ENCODE measurements at places on chromosomes 4 and X. TPM values are rescaled to one million over a fixed set of nuclear protein-coding genes. Genes with fewer than 3 reads are reported as not detected.

Gene SPIN3
- 24.2 TPM for total RNA-seq

Gene HGFAC
- total RNA-seq = not detected

Gene KLHL2
- 27.9 TPM for total RNA-seq

DNA sequence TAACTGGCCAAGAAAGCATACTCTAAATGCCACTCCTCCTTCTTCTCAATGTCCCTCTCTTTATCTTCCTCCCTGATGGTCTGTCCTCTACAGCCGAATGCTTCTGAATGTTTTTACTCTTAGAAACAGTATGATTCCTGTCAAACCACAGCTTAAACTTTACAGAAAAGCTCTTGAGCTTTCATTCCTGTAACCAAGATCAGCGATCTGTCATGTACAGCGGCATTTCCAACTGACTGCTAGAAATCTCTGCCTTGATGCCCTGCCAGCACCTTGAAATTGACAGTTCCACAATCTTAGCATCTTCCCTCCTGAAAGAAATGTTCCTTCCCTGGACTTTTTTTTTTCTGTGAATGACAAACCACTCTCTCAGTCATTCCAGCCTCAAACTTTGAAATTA, 11.5 kb upstream of the GATB start:
- no peak overlapping the region for H3K4me3 ChIP-seq
- no peaks in the 10 kb centered on the region for H3K27me3 ChIP-seq
- no peak for DNase-seq
- no peaks in the 10 kb centered on the region for H3K36me3 ChIP-seq
- H3K4me1 ChIP-seq = no peaks in the 10 kb centered on the region
- H3K27ac ChIP-seq = no peak overlapping the region

- no peak for DNase-seq
- peaks cover 3% of the 10 kb centered on the region for H3K27me3 ChIP-seq
- H3K36me3 ChIP-seq = no peaks in the 10 kb centered on the region
Observed at GRCh38 chr4:36709991-36710390, 428.6 kb downstream of the DTHD1 start.

- no peak overlapping the region for H3K4me3 ChIP-seq
- DNase-seq = no peak
- no peaks in the 10 kb centered on the region for H3K27me3 ChIP-seq
- H3K27ac ChIP-seq = no peak overlapping the region
Observed at GRCh38 chrX:13376857-13377549, 57.1 kb upstream of the ATXN3L start.

DNA sequence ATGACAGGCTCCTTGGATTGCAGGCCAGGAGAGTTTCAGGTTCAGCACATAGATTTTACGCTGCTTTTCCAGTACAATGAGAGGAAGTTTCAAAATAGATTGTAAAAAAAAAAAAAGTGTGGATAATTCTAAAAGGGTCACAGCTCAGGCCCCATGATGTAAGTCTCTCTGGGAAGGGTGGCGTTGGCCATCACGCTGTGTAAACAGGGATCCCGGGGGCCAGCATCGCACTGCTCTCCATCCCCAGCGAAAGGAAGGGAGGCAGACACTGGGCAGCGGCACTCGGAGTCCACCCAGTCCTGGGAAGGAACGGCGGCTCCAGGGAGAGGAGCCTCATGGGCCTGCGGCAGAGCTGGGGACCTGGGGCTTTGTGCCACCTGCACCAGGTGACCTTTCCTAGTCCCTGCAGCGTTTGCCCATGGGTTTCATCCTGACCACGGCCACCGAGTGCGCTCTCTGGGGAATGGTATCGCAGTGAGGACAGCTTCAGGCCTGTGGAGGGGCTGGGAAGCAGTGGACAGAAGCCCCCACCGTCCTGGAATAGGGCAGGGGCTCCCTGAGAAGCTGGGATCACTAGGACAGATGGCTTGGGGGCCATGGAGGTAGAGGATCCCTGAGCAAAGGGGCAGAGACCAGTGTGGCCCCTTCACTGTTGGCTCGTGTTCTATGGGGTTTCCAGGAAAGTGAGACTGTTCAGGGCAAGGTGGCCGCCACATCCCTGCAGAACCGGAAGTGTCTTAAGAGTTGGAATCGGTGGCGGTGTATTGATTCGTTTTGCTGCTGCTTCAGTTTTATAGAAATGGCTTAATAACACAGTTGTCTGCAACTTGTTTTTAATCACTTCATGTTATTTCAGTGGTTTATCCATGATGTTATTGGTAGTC, 38.9 kb downstream of the RGS12 start:
- H3K27me3 ChIP-seq = peaks cover 3% of the 10 kb centered on the region
- no peaks in the 10 kb centered on the region for H3K36me3 ChIP-seq
- no peak for DNase-seq
- H3K27ac ChIP-seq = no peak overlapping the region

DNA sequence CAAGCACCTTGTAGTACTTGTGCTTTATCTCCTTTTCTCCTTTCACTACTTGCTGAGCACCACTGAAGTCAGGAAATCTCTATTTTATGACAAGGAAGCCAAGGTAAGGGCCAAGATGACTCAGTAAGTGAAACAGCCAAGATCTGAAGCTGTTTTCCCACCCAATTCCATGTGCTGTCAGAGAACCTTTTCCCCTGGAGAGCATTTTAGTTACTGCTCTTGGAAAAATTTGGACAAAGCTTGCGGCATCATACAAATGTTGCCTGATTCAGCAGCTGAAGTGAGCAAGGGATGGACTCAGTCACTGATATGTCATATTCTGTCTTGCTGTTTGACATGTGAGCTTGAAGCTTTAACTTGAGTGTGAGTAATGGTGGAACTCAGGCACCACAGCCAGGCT, 391.4 kb downstream of the RAB28 start:
- H3K36me3 ChIP-seq = no peaks in the 10 kb centered on the region
- no peak overlapping the region for H3K4me3 ChIP-seq
- no peak overlapping the region for H3K27ac ChIP-seq
- no peak for DNase-seq

DNA sequence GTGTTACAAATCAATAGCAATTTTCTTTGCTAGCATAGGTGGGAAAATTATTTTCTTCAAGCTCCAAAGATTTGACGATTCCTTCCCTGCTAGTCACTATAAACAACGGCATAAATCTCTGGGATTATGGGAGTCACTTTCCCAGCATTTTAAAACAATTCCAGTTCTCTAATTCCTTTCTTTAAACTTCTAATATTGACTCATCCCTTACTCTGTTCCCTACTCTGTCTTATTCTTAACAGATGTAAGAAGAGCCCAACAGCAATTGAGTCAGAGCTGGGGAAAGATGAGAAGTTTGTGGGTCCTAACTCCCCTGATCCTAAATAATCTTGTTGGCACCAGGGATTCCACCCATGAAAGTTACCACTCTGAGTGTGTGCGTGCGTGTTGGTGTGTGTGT, 47.4 kb upstream of the IL21 start:
- no peaks in the 10 kb centered on the region for H3K36me3 ChIP-seq
- peaks cover 2% of the 10 kb centered on the region for H3K4me1 ChIP-seq
- no peak overlapping the region for H3K4me3 ChIP-seq
- no peaks in the 10 kb centered on the region for H3K27me3 ChIP-seq
- H3K27ac ChIP-seq = no peak overlapping the region

GRCh38 chr4:6225469-6225868, 25.1 kb upstream of the JAKMIP1 start:
- H3K27me3 ChIP-seq = peaks cover 1% of the 10 kb centered on the region

DNA sequence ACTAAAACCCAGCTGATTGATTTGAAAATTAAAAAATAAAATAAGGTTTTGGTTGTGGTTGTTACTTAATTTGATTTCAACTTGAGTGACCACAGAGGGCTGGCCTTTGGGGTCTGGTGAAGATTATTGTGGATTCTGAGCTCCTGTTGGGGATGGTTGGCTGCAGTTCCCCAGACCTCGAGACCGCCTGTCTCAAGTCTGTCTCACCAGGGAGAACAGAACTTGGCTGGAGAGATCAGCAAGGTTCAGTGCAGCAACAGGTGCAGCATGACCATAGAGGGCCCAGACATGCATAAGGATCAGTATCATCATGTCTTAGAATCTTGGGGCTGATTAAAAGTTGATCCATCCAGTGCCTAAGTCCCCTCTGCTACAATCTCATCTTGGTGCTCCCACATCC, 491.9 kb downstream of the BCOR start:
- DNase-seq = no peak
- H3K27ac ChIP-seq = no peak overlapping the region
- H3K4me1 ChIP-seq = no peaks in the 10 kb centered on the region
- H3K27me3 ChIP-seq = no peaks in the 10 kb centered on the region

GRCh38 chr4:115596265-115597001, 483.0 kb upstream of the NDST4 start:
- no peak for DNase-seq
- no peaks in the 10 kb centered on the region for H3K4me1 ChIP-seq
- no peak overlapping the region for H3K27ac ChIP-seq
- H3K4me3 ChIP-seq = no peak overlapping the region
- H3K36me3 ChIP-seq = no peaks in the 10 kb centered on the region
